ENCODE measurements at places on chromosomes 3 and 15.

GRCh38 chr3:192892981-192893700 lies 24.5 kb downstream of the MB21D2 start:
- DNase-seq = no peak

DNA sequence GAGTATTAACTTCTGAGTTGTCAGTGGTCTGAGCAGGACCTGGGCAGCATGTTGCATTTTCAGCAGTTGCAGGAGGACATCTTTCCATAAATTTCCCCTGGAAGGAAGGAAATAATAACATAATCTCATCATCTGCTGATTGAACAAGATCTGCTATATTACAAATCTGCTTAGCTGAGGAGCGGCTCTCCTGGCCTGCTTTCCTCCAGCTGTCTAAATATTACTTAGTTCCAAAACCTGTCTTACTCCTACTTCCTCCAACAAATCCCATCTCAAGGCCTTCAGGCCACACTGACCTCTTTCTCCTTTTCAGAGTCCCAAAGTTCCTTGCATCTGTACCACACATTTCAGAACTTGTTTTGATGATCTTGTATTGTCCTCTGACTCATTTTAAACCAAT lies 364.4 kb upstream of the MCTP2 start:
- no peak for DNase-seq

DNA sequence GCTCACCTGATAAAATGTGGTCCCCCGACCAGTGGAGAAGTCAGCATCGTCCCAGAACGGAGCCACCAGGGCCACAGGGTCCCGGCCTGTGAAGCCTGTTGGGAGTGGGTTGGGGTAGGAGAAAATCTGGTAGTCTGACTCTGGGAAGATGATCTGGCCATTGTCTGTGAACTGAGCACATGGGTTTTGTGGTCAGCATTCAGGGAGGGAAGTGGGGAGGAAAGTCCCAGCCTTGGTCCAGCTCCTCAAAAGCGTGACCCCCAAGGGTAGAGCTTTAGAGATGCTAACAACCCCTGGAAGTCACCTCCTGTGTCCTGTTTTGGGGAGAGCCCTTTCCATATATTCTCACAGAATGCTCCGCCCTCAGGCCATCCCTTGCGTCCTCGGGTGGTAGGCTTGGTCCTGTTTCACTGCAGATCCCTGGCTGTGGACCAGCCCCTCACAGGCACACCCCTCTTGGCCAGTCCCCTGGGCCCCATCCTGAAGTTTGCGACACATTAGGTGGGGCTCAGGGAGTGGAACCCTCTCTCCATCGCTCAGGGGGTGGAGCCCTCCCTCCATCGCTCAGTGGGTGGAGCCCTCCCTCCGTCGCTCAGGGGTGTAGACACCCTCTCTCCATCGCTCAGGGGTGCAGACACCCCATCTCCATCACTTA lies 40.0 kb downstream of the MUC4 start:
- no peak for DNase-seq

DNA sequence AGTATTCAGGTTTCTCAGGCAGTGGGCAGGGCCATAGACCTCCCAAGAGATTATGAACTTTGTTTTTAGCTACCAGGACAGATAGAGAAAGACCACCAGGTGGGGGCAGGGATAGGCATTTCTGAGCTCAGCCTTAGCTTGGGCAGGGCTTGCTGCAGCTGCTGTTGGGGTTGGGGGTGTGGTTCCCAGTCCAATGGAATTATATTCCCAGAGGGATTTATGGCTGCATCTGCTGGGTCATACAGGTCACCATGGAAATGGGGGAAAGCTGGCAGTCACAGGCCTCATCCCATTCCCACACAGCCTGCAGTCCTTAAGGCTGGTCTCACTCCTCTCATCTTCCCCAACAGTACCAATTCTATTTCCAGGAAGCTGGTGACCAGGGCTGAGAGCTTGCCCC lies 144.6 kb upstream of the ZPLD1 start:
- no peak for DNase-seq

Measured in kidney capillary endothelial cell (primary cell).